ENCODE measurements at places on chromosomes 3 and 15.

- DNase-seq: no peak
These were observed 20.9 kb downstream of the PDE8A start for GRCh38 chr15:85002517-85002916.

GRCh38 chr3:102165367-102165766 lies 269.4 kb upstream of the ZPLD1 start:
- DNase-seq: no peak

DNA sequence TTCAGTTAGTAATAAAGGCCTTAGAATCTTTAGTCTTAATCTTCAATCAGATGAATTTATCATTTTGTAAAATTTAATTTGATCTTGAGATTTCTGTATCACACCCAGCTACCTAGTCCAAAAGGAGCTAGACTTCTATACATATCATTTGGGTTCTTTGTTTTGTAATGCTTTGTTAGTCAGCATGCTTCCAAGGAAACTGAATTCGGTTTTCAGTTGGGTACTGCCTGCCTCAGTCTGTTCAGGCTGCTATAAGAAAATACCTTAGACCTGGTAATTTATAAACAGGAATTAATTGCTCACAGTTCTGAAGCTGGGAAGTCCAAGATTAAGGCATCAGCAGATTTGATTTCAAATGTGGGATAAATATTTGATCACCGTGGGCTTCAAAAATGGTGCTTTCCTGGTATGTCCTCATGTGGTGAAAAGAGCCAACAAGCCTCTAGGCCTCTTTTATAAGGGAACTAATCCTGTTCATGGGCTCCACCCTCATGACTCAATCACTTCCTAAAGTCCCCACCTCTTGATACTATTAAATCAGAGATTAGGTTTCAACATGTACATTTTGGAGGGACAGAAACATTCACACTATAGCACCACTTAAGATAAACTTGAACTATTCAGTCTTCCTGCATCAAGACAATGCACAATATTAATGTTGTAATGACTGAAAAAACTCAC lies 800.7 kb downstream of the NAALADL2 start:
- DNase-seq: no peak

DNA sequence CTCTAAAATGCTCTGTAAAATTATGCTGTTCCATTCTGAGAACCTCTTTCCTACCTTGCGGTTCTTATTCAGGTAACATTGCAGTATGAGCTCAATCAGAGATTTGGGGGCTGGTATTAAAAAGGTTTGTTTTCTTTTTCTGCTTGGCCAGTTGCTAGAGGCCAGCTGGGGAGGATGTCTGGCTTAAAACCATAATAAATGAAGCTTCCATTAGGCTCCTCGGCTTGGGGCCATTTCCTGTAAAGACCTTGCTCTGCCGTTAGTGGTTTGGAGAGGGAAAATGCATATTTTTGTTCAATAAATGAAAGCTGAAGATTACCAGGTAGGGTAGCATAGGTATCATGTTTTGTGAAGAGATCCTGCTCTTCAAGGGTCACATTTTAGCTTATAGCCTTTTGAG lies 55.2 kb downstream of the MCTP2 start:
- no peak for DNase-seq

DNA sequence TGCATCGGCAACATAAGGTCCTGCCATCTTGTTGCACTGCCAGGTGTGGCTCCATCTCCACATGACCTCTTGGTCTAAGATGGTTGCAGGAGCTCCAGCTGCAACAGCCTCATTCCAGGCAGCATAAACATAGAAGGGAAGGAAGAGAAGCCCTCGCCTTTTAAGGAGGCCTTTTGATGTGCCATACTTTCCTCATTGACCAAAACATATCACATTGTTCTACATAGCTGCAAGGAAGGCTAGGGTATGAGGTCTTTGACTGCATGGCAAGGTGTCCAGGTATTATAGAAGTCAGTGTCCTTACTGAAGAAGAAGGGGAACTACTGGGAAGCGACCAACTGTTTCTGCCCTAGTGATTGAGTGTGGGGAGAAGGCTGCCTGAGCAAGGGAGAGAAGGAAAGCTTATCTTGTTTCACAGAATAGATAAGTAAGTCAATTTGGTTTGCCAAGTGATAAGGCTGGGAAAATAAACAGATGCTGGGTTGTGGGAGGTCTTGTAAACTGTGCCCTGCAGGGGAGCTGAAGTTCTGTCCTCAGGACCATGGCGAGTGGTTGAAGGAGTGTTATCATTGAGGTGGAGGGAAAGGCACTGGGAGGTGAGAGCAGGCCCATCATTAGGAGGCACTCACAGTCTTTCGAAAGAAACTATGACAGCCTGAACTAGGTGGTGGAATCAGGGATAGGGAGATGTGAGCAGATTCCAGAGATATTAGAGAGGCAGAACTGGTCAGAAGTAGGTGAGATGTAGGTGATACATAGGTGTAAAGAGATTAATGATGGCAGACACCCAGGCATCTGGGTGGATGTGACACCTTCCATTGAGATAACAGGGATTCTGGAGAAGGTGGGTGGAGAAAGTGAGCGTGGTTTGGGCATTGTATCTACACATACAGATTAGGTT lies 93.8 kb upstream of the IGF1R start:
- DNase-seq: no peak

GRCh38 chr3:4376499-4376898 lies 73.3 kb downstream of the SETMAR start:
- DNase-seq: no peak

DNA sequence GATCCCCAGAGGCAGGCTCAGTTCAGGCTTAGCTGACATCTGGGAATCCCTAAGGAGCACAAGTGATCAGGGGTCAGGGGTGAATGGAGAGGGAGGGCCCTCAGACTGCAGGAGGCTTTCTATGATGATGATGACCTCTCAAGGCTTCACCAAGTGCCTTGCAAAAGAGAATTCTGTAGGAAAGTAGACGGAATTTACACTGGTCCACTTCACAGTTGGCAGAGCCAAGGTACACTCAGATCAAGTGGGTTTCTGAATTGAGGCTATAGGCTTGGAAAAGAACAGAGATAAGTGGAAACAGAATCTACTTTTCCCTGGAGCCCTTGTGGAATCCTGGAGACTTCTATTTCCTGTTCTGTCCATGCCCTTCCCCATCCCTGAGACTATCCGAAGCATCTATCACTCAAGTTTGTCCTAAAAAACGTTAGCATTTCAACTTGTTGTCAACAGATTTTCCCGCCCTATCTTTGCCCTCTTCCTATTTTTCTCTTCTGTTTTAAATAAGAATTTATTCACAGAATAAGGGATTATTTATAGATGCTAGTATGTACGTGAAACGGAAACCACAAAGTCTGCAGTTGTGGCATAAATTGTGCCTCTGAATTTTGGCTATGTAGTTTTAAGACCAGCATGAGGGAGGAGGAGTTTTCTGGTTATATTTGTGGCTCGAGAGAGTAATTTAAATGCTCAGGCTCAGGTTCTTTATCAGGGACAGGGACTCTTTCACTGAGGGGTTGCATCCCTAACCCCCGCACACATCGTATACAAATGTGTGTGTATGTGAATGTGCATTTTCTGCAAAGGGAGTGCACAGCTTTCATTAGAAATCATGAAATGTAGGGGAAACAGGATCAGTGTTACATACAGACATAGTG lies 12.8 kb downstream of the GCSAM start:
- DNase-seq: no peak

DNA sequence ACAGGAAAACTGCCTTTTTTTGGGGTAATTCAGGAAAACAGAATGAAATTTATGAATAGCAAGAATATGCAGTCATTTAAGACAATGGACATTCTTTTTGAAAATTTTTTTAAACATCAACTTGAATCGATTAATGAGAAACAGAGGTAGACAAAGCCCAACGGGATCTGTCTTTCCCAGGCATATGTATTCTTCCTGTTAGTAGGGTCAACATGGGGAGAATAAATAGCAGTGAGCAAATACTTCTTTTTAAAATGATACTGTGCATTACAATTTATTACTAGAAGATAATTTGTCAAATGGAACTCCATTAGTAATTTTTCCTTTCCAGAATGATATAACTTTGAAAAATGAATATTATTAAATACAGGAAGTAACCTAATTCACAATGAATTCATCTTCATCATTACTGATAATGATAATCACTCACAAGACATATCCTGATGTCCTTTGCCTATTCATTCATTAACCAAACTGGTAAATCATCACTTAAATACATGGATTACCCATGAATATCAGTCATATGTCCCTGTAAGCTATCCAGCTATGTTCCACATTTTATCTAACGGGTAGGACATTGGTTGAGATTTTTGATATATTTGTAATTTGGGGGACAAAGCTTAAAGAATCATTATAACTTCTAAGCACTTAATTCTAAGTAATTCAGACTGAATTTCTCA lies 209.2 kb upstream of the CDIN1 start:
- DNase-seq: no peak

DNA sequence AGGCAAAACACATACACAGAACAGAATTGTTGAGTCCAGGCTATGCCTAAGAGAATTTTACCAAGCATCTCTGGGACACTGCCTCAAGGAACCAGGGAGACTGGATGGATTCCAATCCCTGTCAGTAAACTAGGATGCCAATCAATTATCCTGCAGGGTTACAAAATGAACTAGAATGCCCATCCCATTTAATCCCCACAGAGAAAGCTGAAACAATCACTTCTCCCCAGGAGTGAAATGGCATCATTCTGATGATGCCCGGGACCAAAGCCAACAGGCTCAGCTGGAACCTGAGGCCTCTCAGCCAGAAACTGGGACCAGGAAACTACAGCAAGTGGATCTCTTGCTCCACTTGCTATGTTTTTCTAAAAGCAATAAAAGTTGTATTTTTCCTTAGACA lies 130.0 kb upstream of the TJP1 start:
- no peak for DNase-seq

GRCh38 chr3:188534633-188535032 lies 380.7 kb downstream of the LPP start:
- DNase-seq: no peak

DNA sequence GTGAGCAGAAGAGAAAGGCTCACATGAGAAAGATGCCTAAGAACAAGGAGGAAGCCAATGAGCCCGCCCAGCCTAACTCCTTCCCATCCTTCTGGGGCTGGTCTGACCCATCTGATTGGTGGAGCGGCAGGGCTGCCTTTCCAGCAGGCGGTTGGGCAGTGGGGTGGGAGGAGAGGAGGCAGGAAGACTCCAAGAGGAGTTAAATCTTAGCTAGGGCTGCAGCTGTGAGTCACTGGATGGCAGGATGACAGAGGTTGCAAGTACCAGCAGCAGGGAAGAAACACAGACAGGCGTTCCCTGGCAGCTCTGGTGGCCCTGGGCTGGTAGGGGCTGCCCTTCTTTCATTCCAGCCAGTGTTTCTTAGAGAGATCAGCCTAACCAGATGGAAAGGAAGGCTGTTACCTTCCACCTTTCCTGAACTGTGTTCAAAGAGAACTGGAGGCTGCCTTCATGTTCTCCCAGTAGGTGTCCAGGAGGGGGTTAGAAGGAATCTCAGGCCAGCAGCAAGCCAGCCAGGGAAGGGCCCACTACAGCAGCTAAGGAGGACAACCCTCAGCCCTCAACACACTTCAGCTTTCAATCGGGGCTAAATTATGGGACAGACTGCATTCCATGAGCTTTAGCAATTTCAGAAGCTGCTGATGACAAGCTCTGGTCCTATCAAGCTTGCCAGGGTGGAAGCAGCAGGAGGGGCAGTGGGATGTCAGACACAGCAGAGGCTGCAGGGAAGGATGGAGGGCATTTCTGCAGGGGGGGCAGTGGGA lies 50.3 kb downstream of the CHSY1 start:
- no peak for DNase-seq

- no peak for DNase-seq
These were observed 192.2 kb upstream of the THRB start for GRCh38 chr3:24686808-24687207.

DNA sequence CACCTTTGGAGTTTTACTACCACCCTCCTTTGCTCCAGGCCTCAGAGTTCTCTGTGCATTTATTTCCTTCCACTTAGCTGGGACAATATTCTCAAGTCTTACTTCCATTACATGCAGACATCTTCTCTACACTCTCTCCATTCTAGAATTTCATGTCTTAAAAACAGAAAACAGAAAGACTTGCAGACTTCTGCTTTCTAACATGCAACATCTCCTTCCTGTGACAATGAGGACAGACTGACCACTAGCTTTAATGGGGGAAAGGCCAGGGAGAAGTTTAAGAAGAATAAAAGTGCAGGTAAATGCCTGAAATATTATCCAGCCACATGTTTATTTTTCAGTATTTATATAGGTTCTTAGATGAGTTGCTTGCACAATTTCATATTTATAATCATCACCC lies 17.1 kb upstream of the CSTA start:
- no peak for DNase-seq

DNA sequence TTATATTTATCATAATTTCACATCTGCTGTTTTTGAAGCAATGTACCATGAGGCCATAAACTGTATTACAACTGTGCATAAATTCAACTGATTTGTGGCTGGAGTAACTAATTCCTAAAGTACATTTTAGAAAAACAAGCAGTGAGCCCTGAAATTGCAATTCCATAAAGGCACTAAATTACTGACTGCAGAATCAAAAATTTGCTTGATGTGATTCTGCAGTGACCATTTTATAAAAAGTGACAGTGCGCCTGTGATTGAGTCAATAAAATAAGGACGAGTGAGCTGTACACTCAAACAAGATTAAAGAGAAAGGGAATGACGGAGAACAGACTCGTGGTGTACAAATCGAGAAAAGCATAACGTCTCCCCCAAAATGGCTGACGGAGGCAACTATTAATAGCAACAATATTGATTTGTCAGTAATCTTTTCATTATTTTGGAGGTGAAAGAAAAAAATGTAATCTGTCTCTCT lies 121.4 kb upstream of the MEIS2 start:
- DNase-seq: no peak

DNA sequence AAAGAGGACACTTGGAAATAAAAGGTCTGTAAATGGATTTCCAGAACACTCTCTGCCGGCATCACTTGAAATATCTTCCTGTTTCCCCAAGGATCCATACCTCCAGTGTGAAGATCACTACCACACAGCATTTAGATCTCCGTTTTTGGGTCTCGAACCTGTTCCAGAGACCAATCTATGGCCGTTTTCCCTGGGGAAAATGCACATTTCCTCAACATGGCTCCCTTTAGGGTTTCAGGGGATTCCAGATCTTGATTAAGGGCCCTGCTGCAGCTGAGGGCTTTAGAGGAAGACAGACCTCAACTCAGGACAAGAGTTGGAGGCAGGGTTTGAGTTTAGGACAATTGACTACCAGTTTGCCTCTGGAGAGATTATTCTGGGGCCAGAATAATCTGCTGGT lies 2.1 kb downstream of the CTSH start:
- DNase-seq: no peak

GRCh38 chr3:52065264-52065756 lies 8.9 kb upstream of the DUSP7 start:
- no peak for DNase-seq
